ENCODE measurements at places on chromosomes 3 and 15.

- H3K27ac ChIP-seq = no peak overlapping the region
- no peak for DNase-seq
- no peaks in the 10 kb centered on the region for H3K36me3 ChIP-seq
- no peak overlapping the region for H3K4me3 ChIP-seq
- peaks cover 45% of the 10 kb centered on the region for H3K27me3 ChIP-seq
- H3K4me1 ChIP-seq = no peaks in the 10 kb centered on the region
Observed at GRCh38 chr15:93200081-93200836, 111.2 kb upstream of the RGMA start.

- H3K36me3 ChIP-seq = peaks cover 14% of the 10 kb centered on the region
- peaks cover 21% of the 10 kb centered on the region for H3K4me1 ChIP-seq
- no peak overlapping the region for H3K27ac ChIP-seq
- peaks cover 4% of the 10 kb centered on the region for H3K27me3 ChIP-seq
- peak overlapping the region; percentile 85 for H3K4me3 ChIP-seq
Observed at GRCh38 chr3:13896473-13897154, 16.7 kb upstream of the WNT7A start.

DNA sequence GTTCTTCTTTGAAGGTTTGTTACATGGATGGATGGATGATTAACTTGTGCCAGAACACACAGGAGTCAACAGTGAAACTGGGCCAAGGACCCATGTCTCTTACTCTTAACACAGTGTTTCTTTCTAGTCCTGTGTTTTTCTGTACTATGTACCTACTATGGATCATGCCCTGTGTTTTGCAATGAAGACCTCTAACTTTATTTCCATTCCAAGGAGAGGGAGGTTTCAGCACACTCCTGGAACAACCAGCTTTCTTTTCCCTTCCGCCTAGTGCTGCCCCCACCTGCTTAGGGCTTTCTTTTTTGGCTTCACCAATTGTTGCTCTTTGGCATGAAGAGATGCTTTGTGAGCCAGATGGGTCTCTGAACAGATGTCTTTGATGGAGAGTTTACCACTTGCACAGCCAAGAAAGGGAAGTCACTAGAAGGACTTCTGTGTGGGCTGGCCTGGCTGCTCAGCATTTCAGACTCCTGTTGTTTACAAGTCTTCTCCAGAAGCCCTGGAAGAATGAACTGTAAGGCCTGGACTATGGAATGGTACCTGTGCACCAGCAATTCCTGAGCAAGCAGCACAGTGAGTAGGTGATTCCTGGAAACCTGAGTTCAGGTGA lies 44.5 kb downstream of the SNAPC5 start:
- H3K4me3 ChIP-seq = no peak overlapping the region
- H3K4me1 ChIP-seq = no peaks in the 10 kb centered on the region
- H3K36me3 ChIP-seq = peaks cover 33% of the 10 kb centered on the region
- no peak overlapping the region for H3K27ac ChIP-seq

- no peak overlapping the region for H3K27ac ChIP-seq
- no peaks in the 10 kb centered on the region for H3K36me3 ChIP-seq
- DNase-seq = no peak
- no peak overlapping the region for H3K4me3 ChIP-seq
- peaks cover 8% of the 10 kb centered on the region for H3K27me3 ChIP-seq
Observed at GRCh38 chr3:152056987-152057386, 183.5 kb downstream of the SUCNR1 start.

DNA sequence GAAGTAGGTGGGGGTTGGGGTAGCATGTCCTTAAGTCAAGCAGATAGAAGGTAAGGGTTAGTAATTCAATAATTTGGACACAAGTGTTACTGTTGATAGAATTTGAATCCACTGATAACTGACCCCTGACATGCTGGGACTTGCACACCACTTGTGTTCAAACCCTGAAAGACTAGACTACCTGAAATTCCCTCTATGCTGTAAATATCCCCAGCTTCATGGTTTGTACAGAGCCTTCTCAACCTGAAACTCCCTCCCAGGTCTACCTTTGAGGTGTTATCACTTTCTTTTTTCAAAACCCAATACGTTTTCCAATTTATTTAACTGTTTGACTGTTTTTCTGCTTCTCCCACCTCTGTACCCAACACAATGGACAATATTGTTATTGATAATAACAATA lies 459.6 kb downstream of the NLGN1 start:
- no peak overlapping the region for H3K4me3 ChIP-seq
- H3K27me3 ChIP-seq = no peaks in the 10 kb centered on the region
- H3K27ac ChIP-seq = no peak overlapping the region
- no peak for DNase-seq

DNA sequence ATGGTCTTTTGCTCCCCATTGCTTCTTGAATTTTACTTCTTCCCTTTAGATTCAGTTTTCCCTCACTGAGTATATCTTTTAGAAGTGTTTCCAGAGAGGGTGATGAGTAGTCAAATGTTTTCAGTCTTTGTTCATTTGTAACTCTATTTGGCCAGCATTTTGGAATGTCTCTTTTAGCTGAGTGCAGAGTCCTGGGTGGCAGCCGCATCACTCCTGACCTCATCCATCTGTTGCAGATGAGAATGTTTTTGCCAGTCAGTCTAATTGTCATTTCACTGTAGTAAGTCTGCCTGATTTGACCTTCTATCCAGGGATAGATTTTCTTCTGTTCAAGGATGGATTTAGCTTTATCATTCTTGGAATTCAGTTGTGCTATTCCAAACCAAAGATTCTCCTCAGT lies 7.3 kb downstream of the SRPRB start:
- DNase-seq = no peak
- no peak overlapping the region for H3K27ac ChIP-seq
- no peak overlapping the region for H3K4me3 ChIP-seq
- H3K27me3 ChIP-seq = no peaks in the 10 kb centered on the region

GRCh38 chr3:184812662-184813042 lies 686 bp downstream of the VPS8 start:
- H3K4me1 ChIP-seq = peaks cover 63% of the 10 kb centered on the region
- peak overlapping the region; percentile 92 for H3K4me3 ChIP-seq
- no peaks in the 10 kb centered on the region for H3K27me3 ChIP-seq
- H3K27ac ChIP-seq = peak overlapping the region; percentile 91

DNA sequence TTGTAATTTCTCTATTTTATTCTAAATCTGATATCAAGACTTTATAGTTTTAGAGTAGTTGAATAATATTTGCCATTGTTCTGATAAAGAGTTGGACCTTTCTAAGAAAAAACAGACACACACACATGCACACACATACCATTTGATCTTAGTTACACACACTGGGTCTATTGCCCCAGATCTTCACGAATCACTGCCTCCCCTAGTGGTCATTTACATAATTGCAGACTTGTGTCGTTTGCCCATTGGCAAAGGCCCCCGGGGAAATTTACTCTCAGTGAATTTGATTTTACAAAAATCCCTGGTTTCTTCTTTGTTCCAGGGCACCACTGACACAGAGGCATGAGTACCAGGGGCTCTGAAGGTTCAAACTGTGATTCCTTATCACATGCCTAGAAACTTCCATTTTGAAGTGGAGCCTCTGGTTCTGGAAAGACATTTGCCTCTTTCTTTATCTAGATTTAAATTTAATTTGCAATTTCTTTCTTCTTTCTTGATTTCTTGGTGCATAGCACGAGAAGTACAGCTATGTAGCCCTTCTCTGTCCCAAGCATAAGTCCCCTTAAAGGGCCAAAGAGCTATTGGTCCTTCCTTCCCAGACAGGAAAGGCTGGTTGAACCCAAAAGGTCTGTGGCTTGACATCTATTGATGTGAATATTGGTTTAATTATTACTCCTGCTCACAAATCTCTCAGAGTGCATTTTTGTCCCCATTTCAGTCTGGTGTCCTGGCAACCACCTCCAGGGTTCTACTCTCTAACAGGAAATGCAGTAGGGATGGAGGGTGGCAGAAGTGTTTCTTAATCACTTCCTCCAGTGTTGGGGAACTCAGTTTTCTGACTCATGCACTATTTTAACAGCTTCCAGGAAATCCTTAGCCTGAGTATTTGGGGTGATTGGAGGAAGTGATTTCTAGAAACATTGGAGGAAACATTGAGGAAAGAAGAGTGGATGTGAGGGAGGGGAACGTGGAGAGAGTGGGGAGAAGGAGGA lies 32.4 kb upstream of the SLC6A11 start:
- H3K4me3 ChIP-seq = no peak overlapping the region
- H3K27ac ChIP-seq = no peak overlapping the region
- peaks cover 11% of the 10 kb centered on the region for H3K4me1 ChIP-seq
- peaks cover 20% of the 10 kb centered on the region for H3K27me3 ChIP-seq
